ENCODE measurements at places on chromosomes 6 and 20. TPM values are rescaled to one million over a fixed set of nuclear protein-coding genes. Genes with fewer than 3 reads are reported as not detected.

- DNase-seq: no peak
These were observed 89.2 kb downstream of the RSPH3 start for GRCh38 chr6:158910484-158911440.

DNA sequence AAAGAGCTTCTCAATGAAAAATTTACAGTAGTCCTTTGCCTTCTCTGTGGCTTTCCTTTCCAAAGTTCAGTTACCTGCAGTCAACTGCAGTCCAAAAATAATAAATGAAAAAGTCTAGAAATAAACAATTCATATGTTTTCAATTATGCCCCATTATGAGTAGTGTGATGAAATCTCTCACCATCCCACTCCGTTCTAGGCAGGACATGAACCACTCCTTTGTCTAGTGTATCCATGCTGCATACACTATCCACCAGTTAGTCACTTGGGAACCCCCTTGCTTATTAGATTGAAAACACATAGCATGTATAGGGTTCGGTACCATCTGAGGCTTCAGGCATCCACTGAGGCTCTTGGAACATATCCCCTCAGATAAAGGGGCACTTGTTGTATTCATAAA is 80.6 kb upstream of the EYA4 start:
- DNase-seq: no peak

DNA sequence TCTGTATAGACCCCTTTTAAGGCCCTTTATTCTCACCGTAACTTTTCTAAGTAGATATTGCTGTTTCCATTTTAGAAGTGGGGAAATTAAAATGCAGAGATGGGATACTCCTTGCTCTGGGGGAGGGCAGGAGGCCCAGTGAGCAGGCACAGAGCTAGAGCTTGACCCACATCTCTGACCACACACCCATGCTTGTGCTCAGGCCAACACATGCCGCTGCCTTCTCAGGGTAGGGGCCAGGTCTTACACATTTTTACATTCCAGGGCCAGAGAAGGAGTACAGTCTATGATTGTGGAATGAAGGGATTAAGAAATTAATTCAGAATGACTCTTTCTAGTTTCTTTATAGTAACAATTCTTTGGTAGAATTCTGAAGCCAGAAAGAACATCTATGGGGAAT is 104.8 kb downstream of the SOBP start:
- DNase-seq: no peak

DNA sequence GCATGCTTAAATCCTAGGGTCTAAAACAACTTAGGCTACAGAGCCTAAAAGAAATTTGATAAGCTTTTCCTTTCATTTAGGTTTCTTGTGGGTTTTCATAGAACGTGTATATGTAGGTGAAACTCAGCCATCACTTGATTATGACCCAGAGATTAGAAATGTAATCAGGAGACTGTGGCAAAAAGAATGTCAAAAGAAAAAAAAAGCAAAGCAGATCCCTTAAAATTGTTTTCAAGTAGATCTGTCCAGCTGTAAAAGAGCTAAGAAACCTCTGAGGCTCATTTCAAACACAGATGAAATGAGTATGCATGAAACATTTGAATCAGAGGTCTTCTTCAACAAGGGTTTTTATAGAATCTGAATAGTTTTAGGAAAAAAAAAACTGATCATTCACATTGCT is 341.3 kb upstream of the PRDM1 start:
- DNase-seq: no peak

- no peak for DNase-seq
These were observed 43.0 kb upstream of the NELFCD start for GRCh38 chr20:58938078-58938477.

GRCh38 chr6:79203753-79204253 is 30.7 kb downstream of the HMGN3 start:
- no peak for DNase-seq

- no peak for DNase-seq
These were observed 128.5 kb downstream of the TPBG start for GRCh38 chr6:82492134-82492533.

DNA sequence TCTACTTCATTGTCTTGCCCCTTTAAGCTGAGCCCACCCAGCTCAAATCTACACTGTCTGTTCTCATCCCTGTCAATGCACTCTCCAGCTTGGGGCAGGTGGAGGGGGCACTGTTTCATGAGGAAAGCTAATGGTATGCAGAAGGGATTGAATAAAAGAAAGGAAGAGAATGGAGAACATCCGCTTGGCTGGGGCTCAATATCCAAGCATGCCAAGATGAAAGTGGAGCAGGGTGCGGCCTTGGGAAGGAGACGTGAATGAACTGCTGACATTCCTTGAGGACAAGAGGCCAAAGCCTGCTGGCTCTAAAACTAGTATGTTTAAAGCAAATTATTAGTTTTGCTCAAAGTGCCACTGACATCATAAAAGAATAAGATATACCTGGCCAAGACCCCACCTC is 24.2 kb downstream of the AKAP12 start:
- DNase-seq: peak; percentile 70

GRCh38 chr20:22460231-22460630 is 124.1 kb downstream of the FOXA2 start:
- no peak for DNase-seq

- no peak for DNase-seq
These were observed 169.9 kb downstream of the BCAS1 start for GRCh38 chr20:53900380-53900999.

DNA sequence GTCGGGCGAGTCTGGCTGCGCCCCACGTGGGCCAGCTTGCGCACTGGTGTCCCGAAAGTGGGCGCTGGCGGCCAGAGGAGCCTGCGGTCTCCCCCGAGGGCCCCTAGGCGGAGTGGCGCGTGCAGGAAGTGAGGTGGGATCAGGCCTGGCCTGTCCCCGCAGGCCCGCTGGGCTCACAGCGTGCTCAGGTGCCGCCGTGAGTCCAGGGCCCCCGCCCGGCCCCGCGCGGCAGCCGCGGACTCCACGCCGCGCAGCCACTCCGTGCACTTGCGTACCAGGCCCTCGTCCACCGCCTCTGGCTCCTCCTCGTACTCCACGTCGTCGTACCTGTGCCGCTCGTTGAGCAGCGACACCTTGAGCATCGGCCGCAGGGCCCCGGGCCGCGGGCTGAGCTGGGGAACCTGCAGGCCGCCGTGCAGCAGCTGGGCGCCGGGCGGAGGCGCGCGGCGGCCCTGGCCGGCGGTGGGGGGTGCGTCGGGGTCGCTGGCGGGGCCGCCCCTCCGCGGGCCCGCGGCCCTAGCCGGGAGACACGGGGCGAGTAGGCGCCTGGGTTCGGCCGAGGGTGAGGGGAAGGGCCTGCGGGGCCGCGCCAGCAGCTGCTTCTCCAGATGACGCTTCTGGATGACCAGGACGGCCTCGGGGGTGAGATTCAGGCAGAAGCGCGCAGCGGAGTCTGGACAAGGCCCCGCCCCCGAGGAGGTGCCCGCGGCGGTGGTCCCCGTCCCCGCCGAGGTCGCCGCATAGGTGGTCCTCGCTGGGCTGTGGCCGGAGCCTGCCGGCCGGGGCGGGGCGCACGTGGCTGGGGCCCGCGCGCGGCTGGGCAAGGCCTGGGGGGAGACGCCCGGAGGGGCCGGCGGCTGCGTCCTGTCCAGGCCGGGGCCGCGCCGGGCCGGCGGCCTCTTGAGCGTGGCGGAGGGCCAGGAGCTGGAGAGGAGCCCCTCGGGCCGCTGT is 835 bp downstream of the PRR18 start:
- DNase-seq: no peak

DNA sequence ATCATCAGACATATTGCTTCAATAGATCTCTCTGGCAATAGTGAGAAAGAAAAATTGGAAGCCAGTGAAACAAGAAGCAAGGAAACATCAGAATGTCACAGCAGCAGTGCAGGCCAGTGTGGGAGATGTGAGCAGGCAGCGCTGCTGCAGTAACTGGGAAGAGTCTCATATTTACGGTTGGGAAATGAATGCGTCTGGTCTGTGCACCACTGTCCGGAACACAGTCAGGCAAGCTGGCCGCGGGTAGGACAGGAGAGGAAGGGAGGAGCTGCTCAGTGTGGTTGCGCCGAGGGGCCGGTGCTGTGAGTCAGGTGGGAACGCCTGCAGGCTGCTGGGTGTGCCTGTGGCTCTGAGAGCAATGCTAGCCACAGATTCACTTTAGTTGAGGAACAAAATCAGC is 6.4 kb upstream of the PSMG4 start:
- no peak for DNase-seq

DNA sequence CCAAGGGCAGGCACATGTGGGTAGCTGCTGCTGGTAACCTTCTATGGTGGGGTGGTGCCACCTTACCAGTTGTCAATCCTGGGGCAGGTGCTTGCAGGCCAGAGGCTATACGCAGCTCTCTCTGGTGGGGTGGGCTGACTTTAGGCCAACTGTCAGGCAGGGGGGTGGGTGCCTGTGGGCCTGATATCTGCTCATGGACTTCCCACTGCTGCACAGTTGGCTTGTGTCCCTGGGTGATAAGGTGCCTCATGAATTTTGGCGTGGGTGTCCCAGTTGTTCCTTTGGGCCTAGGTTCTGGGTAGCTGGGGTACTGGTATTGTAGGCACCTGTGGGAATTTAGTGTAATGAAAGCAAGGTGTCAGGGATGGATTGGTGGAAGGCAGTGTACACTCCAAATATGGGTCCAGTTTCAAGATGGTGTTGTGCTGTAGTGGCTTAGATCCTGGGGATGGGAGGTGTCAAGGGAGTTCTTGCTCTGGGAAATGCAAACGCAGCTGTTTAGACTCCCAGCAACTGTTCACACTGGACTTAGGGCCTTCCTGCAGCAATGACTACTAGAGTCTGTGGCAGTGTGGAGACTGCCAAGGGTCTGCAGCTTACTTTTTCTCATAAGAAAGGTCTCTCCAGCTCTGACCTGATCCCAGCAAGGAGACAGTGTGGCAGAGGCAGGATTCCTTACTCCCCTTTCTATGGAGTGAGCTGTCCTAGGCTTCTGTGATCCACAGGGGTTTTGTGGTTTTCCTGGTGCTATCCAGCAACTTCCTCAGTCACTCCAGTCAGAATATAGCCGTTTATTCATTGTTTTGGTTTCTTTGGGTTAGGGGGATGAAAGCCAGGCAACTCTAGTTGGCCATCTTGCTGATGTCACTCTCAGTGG is 128.2 kb downstream of the CRYBG1 start:
- no peak for DNase-seq

GRCh38 chr20:44942264-44942973 is 17.8 kb downstream of the TOMM34 start:
- no peak for DNase-seq

DNA sequence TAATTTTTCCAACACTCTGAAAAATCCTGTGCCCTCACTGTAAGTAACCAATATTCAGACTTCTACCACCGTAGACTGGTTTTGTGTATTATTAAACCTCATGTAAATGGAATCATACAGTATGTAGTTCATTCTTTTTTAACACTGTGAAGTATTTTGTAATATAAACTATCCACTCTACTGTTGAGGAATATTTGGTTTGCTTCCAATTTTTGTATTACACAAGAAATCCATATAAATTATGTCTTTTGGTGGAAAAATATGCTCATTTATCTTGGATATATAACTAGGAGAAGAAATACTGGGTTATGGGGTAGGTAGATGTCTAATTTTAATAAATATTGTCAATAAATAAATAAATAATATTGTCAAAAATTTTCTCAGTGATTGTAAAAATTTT is 116.8 kb downstream of the CHD6 start:
- no peak for DNase-seq

DNA sequence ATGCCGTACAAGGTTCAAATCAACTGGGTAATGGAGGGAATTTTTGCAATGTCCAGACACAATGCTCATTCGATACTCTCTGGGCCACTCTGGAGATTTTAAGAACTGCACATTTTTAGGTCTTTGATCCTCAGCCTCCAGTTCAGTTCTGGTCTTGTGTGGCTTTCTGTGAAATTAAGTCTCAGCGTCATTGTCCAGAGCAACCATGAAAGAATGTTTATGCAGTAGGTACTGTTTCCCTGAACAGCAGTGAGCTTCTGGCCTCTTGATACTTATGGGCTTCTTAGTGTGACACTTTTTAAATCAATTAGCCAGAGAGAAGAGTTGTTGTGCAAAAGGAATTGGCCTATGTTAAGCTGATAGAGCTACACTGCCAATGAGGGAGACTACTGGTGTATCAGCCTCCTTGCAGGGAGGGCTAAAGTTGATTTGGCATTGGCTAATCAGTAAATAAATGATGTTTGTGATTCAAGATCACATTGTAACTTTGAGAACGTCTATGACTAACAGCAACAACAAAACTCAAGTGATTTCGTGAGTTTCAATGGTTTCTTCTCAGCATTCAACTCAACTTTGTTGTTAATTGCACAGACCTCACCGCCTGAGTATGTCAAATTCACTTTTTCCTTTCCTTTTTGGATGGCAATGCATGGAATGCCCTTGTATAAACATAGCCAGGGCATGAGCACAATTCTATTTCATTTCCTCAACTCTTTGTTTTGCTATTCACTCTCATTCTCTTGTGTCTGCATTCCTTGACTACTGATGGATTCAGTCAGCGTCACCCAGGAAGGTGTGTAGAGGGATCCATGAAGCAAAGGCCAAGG is 85.1 kb downstream of the GJA1 start:
- DNase-seq: no peak

GRCh38 chr6:33082702-33083101 is 6.9 kb downstream of the HLA-DPB1 start:
- DNase-seq: peak; percentile 67

DNA sequence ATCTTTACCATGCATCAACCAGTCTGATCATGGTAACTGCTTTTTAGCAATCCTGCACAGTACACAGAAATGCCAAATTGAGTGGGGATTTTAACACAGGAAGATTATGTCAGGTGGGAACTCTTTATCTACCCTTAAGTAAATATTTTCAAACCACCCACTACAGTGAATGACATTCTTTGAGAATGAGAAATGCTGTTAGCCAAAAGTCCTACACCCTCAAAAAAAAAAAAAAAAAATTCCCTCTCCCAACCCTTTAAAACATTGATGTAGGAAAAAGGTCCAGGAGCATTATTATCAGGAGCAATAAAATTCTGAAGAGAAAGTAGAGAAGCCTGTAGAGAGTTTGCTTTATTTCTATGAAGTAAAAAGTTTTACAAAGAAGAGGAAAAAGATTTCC is 307.2 kb upstream of the THEMIS start:
- DNase-seq: no peak

- no peak for DNase-seq
These were observed 47.0 kb upstream of the TBX18 start for GRCh38 chr6:84811351-84811750.

- DNase-seq: no peak
These were observed 65.9 kb downstream of the RIN2 start for GRCh38 chr20:19823971-19824370.

DNA sequence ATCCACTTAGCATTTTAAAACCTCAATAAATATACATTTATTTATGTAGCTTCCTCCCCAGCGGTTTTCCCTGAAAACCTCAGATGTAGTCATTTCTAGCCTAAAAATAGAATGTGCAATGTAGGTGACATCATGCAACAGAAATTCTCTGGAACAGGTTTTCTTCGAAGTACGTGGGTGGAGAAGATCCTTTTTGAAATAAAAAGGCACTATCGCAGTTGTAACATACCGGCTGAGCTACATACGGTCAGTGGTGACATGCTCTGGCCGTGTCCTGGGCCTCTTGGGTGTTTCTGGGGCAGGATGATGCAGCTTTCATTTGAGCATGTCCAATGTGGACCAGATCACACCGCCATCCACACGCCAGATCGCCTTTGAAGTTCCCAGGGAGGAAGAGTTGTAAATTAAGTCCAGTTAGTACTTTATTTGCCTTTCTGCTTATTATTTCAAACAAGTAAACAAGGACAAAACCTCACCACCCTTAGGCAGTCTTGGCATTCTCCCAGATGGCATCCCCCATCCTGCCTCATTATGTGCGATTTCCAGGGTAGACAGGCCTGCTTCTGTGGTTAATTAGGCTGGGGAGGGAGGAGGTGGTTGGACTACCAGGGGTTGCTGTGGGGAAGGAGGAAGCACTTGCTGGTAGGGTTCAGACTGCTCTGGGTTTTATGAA is 109.5 kb upstream of the CLDN20 start:
- no peak for DNase-seq

GRCh38 chr20:10524643-10525042 is 89.5 kb downstream of the SLX4IP start:
- no peak for DNase-seq

SOD2 gene
- 6,044 TPM for polyA plus RNA-seq

COL9A3 gene
- 0.67 TPM for polyA plus RNA-seq
